ENCODE measurements at places on chromosomes 16 and 17. TPM values are rescaled to one million over a fixed set of nuclear protein-coding genes. Genes with fewer than 3 reads are reported as not detected.

CTCF gene
- 36.0 TPM for total RNA-seq

KRTAP16-1 gene
- total RNA-seq = not detected

CPHXL2 gene
- not detected for total RNA-seq

SPSB3 gene
- 43.0 TPM for total RNA-seq

JPH3 gene
- total RNA-seq = 0.29 TPM

CSH2 gene
- total RNA-seq = not detected

KNOP1 gene
- 12.2 TPM for total RNA-seq

NQO1 gene
- total RNA-seq = 77.7 TPM

SSTR5 gene
- total RNA-seq = not detected

FOXO3B gene
- 3.1 TPM for total RNA-seq

NLRC3 gene
- total RNA-seq = 5.5 TPM

KRTAP2-1 gene
- total RNA-seq = not detected

TACO1 gene
- total RNA-seq = 16.1 TPM

CD300LG gene
- 0.81 TPM for total RNA-seq

IRX3 gene
- total RNA-seq = 89.2 TPM

ACSM3 gene
- 34.3 TPM for total RNA-seq

DNA sequence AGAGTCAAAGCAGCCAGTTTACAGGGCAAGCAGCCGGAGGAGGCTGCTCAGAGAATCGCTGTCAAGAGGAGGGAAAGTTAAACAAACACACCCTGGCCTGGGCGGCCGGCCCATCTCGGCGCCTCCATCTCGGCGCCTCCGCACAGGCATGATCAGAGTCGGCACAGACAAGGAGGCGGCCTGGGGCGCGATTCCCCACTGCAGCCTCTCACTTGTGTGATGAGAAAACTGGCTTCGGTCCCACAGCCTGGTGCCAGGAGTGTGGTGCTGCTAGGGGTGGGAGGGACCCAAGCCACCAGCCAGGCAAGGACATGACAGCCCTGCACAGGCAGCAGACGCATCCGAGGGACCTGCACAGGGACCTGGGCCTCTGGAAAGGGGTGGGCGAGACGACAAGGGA is 17.7 kb downstream of the SLC38A10 start:
- peak; percentile 84 for DNase-seq

DNA sequence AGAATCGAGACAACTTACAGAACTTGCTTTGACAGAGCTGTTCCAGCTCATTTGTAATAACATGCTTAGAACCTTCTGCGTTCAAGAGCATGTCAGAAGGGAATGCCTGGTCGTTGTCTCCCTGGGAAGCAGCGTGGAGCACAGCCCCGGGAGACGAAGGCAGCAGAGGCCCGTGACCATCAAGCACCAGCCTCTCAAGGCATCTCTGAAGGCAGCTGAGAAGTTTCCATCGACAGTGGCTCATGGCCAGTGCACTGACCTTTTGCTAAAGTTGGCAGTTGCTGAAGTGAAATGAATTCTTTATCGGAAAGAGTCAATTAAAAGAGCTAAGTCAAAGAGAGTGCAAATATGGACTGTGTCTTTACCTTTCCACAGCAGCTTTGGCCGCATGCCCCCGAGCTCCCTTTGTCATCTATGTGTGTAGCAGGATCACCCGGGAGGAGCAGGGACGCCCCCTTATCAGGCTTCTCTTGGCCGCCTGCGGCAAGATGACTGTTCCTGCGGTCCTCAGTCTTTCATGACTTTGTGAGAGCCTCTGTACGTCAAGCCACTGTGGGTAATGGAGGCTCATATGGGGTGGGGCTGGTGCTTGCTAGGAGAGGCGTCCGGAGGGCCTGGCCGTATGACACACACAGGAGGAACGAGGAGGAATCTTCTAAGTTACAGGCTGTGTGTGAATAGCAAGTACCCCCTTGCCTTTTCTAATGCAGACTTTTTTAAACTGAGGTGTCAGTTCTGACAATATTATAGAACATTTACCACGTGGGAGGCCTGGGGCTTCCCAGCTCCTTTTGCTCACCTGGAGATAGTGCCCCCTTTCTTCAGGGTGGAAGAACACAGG is 54.2 kb downstream of the LDHD start:
- DNase-seq = no peak

DNA sequence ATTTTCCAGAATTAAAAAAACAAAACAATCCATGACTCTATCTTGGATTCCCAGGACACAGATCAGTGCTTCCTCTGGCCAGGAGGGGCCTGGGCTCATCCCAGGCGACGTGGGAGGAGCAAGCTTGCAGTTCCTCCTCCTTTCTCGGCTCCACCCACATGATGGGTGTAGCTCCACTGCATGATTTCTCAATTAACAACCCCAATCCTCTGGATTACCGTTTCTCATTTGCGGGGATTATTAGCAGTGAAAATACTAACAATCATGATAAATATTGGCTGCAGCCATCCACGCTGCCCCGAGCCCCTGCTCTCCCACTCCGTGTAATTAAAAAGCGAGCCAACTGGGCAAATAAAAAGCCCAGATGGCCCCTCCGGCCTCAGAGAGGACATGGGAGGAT is 46.4 kb upstream of the SDK2 start:
- no peak for DNase-seq

GRCh38 chr16:14629612-14629918 is 495 bp downstream of the PARN start:
- no peak for DNase-seq

DNA sequence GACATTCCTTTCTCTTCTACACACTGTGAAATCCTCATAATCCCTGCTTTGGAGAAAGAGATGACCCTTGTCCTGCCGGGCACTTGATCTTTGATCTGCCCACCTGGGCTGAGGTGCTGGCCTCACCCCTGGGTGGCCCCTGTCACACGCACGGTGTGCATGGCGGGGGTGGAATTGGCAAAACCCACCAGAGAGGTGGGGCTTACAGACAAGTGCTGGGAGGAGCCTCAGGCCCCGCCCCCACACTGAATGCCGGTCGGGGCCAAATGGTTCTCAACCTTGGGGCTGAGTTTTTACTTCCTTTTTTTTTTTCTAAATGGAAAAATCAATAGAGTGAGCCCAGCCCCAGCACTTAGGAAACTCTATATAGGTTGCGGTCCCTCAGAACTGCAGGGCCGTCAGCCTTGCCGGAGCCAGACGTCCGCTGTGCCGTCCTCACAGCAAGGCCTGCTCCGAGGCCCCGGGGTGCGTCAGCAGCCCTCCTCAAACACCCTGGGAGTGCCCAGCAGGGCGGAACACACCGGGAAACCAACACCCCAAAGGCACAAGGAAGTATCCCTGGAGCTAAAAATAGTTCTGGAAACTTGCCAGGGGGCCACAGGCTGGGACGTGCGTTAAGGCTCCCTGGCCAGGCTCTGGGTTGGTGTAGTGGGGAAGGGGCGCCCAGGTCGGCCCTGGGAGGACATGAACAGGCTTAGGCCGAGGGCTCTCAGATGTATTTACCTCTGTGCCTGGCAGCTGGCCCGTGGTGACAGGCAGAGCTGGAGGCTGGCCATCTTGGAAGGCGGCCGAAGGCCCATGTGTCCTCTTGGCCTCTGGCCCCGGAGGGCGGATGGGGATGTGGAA is 11.0 kb downstream of the GPRC5C start:
- DNase-seq = peak; percentile 91

GRCh38 chr17:62899361-62899760 is 66.7 kb upstream of the TANC2 start:
- DNase-seq = peak; percentile 73

- DNase-seq = no peak
Measured at GRCh38 chr16:15796885-15797284, 59.9 kb downstream of the MYH11 start.

DNA sequence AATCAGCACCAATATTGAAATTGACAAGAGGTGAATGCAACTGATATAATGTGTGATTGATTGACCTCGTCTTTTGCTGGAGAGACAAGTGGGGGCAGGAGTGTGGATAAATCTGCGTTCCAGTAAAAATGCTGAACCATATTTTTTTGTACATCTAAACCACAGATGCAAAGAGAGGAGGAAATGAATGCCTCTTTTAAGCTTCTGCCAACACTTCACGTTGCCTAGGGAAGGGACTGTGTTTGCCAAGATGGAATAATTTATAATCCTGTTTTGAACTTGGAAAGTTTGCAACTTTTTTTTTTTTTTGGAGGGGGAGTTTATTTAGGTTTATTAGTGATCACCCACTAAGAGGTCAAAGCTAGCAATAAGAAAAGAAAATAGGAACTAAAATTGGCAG is 288.2 kb upstream of the EEF2KMT start:
- DNase-seq = no peak

GRCh38 chr17:72296456-72296855 is 175.6 kb downstream of the SOX9 start:
- DNase-seq = no peak

DNA sequence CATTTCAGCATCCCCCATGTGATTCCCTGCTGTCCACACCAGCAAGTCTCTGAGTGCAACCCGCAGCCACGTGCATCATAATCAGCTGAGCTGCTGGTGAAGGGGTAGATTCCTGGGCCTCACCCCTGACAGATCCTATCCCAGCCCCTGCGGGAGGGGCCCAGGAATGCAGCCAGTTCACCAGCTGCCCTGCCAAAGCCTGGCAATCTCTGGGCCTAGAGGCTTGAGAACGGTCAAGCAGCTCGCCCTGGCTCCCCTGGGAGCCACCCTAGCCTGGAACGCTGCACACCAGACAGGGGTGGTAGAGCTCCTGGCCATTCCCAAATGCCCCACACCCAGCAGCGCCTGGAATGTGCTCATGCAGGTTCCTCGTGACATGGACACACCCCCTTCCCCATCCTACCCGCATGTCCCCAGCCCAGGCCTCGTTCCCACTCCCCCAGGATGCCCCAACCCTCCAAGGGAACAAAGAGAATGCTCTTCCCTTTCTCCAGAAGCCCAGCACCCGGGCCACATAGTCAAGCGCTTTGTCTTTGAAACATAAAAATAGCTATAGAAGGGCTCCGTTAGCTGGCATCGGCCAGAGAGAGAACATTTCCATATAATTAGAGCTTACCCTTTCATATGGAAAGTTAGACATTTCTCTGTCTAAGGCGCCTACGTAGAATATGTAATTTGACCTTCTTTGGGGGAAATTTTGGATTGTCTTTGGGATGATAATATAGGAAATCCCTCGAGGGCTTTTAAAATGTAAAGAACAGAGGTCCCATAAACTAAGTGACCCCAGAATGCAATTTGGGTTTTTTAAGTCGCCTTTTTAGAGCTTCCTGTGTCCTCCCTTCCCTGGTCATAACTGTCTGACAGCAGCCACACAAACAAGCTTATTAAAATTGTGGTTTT is 3.4 kb downstream of the CEP295NL start:
- DNase-seq = peak; percentile 85

DNA sequence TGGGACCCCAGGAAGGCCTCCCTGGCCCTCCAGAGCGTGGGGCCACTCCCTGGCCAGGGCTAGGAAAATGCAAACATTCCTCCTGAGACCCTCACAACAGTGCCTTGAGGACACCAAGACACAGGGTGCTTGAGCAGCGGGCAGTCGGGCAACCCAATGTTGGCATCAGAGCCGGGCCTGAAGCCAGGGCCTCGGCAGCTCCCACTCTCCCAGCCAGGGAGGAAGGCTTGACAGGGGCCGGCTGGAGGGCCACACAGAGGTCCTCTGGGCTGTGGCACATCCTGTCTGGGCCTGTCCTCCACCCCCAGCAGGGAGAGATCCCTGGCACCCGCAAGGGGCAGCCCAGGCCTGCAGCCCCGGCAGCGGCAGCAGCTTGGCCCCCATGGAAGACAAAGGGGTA is 12.3 kb upstream of the KRT17 start:
- DNase-seq = no peak

DNA sequence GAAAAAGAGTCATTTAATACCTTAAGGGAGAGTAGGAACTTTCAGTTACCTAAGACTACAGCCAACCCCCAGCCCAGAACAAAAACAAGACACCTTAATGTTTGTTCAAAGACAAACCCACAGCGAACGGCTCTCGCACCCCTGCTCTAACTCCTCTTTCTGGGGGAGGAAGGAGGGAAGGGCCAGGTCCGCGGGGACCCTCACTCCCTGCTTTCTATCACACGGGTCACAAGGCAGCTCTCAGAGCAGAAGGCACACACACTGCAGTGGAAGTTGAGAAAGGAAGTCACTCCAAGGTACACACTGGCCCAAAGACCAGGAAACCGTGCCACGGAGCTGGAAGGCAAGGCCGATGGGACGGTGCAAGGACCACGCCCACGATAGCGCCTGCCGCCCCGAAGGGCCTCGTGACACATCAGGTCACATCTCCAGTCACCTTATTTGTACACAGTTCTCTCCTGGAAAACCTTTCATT is 10.0 kb downstream of the LITAFD start:
- DNase-seq = peak; percentile 39

DNA sequence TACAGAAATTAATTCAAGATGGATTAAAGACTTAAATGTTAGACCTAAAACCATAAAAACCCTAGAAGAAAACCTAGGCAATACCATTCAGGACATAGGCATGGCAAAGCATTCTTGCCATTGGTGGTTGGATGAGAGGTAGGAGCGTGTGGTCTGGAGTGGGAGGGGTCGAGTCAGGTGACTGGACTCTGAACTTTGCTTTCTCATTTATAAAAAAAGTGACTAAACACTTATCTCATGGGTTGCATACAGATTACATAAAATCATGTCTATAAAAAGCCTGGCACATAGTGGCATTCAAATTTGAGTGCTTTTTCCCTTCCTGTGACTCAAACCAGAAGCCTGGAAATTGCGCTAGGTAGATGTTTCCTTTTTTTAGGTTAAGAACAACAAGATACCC is 159.7 kb upstream of the SHISA6 start:
- DNase-seq = no peak

- DNase-seq = no peak
Measured at GRCh38 chr16:85641776-85642176, 28.7 kb downstream of the GSE1 start.

- no peak for DNase-seq
Measured at GRCh38 chr16:82703871-82704768, 77.4 kb downstream of the CDH13 start.

DNA sequence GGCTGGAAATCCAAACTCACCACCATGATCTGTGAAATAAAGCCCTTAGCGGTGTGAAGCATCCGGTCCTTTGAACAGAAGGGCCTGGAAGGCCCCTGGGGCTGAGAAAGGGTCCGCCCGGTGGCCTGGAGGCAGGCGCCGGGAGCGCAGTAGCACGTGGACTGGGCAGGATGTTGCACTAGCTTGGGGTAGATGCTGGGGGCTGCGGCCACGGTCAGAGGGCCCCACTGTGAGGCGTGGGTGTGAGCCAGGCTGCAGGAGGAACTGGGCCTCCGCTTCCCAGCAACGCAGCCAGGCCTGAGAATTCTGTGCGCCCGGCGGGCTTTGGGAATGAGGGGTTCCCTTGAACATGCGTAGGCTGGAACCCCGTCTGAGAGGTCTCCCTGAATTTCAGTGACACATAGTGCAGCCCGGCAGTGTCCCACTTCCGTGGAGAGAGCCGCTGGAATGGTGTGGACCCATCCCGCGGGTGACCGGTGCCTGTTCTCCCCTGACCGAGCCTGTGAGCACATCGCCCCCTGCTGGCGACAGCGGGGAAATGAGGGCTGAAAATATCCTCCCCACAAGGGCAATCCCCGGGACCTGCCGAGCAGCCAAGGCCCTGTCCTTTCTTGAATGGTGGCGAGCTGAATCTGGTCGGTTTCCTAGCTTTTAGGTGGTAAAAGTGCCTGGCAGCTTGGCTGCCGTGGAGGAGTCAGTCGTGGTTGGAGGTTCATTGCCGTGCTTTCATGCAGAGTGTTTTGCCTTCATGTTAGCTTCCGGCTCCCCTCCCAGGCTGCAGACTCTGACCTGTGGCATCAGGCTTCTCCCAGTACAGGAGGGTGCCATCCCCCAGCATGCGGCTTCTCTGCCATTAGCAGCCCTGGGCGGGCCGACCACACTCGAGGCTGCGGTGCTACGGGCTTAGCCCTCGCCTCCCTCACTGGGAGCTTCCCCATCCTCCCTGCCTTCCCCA is 43.8 kb downstream of the DNAJA2 start:
- peak; percentile 83 for DNase-seq

GRCh38 chr16:50509521-50510341 is 38.5 kb upstream of the NKD1 start:
- no peak for DNase-seq

All from upper lobe of right lung (tissue), 1 donor.